HFF-Myc (cell line): ENCODE measurements at places on chromosomes 5 and 9.

DNA sequence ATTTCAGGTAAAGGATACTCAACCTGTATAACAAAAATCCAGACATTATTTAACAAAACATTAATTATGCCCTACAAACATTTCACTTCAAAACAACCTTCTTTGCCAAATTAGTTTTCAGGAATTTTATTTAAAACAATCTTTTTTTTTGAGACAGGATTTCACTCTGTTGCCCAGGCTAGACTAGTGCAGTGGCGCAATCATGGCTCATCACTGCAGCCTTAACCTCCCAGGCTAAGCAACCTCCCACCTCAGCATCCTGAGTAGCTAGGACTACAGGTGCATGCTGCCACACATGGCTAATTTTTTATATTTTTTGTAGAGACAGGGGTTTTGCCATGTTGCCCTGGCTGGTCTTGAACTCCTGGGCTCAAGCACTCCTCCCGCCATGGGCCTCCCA is 3.9 kb downstream of the FNIP1 start:
- DNase-seq: no peak

DNA sequence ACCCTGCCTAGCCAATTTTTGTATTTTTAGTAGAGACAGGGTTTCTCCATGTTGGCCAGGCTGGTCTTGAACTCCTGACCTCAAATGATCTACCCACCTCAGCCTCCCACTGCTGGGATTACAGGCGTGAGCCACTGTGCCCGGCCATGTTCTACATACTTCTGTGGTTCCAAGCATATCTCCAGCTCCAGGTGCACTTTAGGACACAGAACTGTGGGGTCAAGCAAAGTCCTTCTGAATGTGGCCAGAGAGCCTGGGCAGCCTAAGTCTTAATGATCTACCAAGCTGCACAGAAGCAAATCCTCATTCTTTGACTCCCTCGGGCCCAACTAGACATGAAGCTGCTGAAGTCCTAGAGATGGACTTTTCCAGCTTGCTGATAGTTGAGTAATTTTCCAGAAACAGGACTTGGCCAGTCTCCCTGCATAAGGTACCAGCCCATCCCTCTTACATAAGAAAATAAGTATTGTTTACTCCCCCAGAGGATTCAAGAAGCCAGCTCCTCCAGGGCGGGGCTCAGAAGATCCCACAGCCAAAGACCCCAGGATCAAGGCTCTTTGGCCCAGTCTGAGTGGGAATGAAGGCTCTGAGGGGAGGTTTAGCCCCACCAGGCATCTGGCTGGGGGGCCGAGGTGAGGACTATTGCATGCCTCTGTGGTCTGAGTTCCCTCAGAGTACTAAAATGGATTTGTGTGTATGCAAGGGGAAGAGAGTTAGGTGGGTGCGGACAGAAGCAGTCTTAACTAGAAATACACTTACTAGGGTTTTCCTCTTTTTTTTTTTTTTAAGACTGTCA is 8.7 kb downstream of the CLTB start:
- no peak for DNase-seq

DNA sequence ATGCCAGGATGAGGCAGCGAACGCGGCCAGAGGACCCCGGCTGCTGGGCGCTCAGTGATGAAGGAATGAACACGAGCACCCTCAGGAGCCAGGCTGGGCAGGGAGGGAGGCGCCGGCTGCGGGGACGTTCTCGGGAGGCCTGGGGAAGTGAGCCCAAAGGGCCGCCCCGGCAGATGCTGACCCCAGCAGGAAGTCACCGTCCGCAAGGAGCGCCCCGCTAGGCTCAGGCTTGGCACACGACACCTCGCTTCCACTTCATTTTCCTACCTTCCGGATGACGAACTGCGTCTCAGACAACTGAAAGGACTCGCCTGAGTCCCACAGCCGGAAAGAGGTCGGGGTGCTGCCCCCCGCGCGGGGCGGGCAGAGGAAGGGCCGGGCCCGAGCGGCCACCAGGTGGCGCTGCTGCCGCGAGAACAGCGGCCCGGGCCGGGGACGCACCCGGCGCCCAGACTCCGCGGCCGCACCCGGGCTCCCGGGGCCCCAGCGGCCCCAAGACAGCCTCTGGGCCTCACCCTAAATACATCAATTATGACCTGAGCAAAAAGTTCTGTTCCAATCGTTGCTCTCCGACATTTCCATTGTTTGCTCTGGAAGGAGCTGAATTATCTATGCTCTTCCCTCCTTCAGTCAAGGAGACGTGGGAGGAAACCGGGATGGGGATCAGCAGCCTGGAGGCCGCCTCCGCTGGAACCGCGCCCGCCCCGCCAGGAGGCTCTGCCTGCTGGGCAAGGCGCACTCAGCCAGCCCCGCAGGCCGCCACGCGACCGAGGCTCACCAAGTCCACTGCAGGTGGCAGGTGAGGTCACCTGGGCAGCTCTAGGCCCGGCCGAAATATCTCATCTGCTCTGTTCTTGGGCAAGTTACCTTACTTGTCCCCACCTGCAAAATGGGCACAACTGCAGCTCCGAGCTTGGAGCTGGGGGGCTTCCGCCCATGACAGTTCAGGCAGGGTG is 107.0 kb downstream of the ZNF354C start:
- DNase-seq: no peak

GRCh38 chr5:56482363-56482762 is 249.2 kb upstream of the ANKRD55 start:
- DNase-seq: no peak

DNA sequence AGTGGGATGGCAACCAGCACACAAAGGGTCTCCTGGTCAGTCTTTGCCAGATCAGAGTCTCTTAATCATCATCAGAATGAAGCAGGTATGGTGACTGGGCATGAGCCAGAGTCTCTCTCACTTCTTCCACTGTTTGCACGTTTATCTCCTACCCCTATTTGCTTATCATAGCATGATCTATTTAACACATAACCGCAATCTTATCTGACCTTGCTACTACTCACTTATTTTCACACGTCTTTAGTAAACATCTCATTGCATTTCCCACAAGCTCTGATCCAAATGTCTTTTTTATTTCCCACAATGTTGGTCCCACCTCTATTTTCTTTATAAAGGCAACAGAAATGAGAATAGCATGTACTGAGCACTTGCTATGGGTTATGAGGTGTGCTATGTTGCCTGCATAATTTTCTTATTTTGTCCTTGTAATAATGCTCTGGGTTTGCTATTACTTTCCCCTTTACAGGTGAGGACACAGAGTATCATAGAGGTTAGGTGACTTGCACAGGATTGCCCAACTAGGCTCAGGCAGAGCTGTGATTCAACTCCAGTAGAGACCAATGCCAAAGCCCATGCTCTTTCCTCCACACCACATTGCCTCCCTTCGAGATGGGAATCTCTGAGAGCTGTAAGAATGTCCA is 39.7 kb upstream of the IL7R start:
- no peak for DNase-seq

GRCh38 chr9:134029248-134030226 is 4.3 kb downstream of the BRD3OS start:
- DNase-seq: no peak

DNA sequence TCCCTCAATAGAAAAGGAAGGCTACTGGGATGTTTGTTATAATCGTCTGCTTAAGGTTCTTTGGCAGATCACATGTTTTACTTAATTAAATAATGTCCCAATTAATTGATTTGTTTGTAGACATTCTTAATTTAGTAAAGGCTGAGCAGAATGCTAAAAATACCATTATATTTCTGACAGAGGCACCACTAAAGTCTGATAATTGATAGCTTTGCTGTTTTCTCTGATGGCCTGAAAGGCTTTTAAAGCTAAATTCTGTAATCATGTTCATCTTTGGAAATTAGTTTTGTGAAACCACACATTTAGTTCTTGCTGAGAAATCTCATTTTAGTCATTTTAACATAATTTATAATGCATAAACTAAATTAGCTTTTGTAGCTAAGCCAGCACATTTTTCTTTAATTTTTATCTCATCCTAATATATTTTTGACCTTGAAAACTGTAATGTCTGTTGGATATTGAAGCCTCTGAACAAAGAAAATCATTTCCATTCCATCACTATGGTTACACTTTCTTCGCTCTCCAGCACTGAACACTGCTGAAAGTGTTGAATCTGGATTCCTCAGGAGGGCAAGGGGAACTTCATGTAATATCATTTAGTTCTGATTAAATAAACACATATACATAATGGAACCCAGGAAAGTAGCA is 329.4 kb downstream of the ELAVL2 start:
- no peak for DNase-seq

DNA sequence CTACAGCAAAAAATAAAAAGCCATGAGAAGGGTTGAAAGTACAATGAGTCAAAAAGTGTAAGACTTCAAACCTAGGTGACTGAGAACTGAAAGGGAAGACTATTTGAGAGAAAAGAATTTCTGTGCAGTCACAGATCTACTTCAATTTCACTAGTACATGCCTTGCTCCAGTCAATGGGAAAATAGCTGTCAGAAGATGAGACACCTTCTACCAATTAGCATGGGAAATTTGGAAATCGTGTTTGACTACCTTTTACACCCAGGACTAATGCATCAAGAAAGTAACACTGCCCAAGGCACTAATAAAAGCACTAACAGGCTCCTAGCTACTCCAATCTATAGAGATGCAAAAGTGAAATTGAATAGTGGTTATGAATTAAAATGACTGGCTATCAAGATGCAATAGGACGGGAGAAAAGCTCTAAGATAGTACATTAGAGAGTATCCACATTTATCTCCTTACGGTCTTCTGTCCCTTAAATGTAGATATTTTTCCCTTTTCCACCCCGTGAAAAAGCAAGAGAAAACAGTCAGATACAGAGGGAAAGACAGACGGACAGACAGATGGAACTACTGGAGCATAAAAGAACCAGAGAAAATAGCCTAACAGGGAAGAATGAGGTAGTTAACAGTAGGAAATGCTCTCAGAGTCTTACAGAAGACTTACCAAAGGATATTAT is 15.2 kb downstream of the ERP44 start:
- DNase-seq: no peak

DNA sequence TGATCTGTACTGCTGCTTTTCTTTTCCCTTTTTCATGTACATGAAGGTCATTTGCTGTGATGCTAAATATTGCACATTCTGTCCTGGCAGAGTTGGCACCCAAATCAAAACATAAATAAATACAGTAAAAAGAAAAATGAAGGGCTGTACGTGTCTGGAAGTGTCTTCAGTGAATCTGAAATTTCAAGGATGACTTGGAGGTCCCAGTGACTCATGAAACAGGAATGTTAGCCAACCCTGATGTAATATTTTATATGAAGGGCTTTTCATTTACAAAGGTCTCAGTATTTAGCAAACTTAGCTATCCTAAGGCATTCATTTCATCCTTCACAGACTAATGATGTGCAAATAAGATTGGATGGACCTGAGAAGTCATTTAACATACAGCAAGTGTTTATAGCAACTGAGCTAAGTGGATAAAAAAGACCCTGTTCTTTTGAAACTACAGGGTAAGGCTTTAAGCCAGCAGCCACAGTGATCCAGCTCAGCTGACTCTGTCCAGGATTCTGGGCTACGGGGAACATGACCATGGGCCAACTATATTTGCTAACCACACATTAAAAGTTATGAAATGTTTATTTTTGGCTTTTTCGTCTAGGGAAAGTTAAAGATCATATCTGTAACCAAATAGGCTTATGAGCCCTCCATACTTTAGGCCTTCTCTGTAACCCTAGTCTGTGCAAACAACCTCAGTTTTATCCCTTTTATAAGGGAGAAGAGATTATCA is 104.0 kb upstream of the DMRTA1 start:
- no peak for DNase-seq

DNA sequence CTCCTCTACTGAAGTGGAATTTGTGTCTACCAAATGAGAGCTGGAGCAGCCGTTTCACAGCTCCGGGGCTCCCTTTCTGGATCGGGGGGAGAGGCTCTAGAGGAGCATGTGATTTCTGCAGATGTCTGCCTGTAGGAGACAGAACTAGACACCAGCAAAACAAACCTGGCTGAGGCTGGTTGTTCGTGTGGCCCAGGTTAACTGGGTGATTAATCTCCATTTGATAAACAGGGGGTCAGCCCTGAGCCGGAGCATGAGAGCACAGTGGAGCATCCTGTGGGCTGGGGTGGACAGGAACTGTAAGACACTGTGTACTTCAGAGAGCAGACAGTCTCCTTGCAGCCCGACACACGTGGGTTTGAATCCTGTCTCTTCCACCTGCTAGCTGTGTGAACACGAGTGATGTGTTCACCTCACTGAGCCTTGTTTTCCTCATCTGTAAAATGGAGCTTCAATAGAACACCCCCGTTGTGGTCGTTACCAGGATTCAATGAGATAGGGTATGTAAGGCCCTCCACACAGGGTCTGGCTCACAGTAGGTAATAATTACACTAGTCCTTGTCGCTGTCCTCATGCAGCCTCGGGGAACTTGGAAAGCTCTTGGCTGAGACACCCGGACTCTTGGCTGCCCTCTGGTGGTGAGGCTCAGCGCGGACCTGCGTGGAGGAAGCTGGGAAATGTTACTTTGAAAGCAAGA is 12.9 kb downstream of the CXCL14 start:
- no peak for DNase-seq

DNA sequence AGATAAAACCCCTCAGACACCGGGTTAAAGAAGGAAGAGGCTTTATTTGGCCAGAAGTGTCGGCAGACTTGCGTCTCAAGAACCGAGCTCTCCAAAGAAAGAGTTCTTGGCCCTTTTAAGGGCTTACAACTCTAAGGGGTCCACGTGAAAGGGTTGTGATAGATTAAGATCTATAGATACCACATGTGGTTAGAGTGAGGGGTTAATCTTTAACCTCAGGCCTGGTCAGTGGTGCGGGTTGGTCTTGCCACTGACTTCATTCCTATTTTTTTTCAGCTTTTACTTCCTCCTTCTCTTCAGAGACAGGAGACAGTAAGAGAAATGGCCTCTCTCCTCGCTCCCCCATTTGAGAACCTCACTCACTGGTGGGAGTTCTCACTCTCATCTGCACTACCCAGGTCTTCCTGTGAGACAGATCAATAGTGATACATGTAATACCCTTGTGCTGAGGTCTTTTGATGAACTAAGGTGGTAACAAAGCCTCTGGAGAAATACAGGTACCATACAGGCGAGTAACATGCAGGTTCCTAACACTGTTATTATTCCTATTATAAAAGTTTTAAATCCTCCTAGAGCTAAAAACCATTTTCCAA is 52.4 kb upstream of the COX7C start:
- no peak for DNase-seq

DNA sequence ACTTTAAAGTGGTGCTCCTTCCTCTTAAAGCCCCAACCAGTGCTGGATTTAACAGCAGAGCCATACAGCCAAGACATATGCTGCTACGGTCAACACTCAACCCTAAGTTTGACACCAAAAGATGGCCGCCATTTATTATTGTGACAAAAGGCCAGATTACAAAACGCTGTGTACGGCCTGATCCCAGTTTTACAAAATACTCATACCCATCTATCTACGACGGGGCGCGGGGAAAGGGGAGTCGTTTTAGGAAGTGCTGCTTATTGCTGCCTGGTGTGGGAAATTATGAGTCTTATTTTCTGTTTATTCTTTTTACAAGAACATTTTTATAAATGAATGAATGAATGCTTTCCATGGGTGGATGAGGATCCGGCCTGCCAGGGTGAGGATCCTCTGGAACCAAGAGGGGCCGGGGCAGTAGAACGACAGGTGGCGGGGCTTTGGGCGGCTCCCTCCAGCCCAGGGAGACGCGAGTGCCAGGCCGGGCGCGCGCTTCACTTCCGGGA is 457 bp upstream of the IDNK start:
- no peak for DNase-seq

GRCh38 chr5:50553560-50553984 is 112.5 kb upstream of the EMB start:
- no peak for DNase-seq

GRCh38 chr5:116378777-116379121 is 195.9 kb downstream of the SEMA6A start:
- no peak for DNase-seq
